HS-27A (cell line): ENCODE measurements at places on chromosomes 13 and 19.

GRCh38 chr19:56261145-56261544, 11.4 kb upstream of the EDDM13 start:
- no peak for DNase-seq

DNA sequence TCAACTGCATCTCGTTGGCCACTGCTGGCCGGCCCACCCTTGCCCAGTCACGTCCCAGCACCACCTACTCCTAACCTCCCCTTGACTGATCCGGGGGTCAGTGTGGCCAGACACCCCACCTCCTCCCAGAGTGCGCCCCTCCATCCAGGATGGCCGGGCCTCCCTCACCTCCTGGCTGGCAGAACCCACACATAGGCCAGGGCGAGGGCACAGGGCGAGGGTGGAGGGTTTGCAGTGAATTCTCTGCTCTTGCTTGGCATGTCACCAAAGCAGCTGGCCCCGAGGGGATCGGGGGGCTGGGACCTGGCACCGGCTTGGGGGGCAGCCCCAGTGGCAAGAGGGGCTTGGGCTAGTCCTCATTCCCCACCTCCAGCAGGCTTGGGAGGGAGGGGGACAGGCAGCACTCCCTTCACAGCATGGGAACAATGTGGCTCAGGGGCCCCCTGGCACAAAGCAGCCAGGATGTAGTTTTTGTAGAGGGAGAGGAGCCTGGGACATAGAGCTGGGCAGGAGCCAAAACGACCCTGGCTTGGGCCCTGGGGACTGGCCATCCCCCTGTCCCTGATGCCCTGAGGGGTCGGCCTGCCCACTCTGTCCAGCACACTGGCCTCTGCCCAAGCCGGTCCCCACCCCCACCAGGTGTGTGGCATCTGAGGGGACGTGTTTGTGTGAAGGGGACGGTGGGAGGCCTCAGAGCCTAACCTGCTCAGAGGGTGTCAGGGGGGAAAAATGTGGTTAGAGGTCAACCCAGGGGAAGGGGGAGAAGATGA, 28.5 kb upstream of the ASF1B start:
- DNase-seq = no peak

DNA sequence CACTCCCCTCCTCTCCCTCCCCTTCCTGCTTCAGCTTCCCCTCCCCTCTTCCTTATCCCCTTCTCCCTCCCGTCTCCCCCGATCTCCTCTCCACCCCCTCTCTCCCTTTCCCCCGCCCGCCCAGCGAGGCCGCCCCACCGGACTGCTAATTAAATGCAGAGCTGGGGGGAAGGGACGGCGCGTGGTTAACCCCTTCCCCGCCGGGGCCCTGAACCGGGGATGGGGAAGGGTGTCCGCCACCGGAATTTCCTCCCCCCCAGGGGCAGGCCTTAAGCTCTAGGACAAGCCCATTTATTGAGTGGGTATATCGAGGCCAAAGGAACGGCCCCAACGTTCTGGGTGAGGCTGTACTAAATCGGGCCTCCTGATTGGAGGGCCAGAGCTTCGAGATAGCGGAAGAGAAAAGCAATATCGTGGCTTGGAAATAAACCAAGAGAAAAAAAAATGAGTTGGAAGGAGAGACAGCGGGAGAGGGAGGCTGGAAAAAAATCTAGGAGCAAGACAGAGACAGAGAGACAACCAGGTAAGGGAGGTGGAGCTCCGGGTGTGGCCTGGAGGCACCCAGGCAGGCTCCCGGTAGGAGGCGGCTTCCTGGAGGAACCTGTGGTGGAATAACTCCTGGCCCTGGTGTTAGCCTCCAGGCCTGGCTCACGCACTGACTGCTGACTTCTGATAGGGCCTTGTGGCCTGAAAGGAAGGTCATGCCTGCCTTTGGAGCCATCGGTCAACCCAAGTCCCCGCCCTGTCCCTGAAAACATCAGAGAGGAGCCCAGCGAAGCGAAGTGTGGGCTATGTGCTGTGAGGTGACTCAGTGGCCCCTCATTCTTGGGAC, 11.6 kb upstream of the JUND start:
- DNase-seq = no peak

GRCh38 chr13:19185865-19186645, 4.4 kb upstream of the TUBA3C start:
- DNase-seq = no peak

GRCh38 chr13:66222127-66222526, 1008.0 kb downstream of the PCDH9 start:
- DNase-seq = no peak
